Activated CD4-positive, alpha-beta T cell treated with anti-CD3 and anti-CD28 coated beads for 24 hours (primary cell): ENCODE measurements at places on chromosomes 13 and 19.

- DNase-seq: no peak
Measured at GRCh38 chr13:43293986-43294385, 270.6 kb downstream of the DNAJC15 start.

DNA sequence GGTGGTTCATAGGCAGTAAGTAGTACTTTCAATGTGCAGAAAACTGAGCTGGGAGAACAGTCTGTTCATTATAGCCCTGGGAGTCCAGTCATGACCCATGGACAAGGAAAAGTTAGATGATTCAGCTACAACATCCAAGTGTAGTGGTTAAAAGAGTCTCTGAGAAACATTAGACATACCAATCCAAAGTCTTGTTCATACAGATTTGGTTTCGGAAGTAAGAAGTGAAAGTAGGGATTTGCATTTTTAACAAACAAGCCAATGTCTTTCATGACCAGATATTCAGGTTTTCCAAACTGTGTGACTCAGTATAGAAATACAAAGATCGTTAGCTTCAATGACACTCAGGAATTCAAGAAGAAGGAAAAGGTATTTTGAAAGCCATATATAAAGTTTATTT lies 345.3 kb downstream of the SLITRK1 start:
- DNase-seq: no peak

DNA sequence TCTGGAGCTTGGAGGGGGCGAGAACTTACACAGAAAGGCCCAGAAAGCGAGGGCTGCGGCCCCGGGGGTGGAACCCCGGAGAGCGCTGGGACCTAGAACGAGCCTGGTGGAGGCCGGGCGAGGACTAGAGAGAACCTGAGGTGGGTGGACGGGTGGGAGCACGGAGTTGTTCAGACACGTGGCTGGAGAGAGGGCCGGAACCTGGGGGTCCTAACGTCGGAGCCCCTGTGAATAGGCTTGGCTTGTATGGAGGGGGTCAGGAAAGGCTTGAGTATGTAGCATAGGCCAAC lies 383 bp downstream of the ZNF581 start:
- DNase-seq: no peak

DNA sequence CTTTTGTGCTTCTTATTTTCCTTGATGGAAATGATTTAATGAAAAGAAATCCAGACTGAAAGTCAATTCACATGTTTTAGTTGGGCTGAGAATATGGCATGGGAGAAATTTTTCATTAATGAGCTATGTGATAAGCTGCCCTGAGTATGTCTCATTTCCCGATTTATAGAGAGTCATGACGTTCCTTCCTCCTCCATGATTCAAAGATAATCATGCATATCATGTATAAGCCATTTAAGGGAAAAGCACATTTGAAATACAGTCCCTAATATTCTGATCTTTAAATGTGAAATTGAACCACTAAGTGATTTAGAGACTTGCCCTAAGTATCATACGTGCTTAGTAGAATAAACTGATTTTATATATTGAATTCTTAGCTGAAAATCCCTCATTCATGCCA lies 840.9 kb downstream of the PCDH17 start:
- DNase-seq: no peak

DNA sequence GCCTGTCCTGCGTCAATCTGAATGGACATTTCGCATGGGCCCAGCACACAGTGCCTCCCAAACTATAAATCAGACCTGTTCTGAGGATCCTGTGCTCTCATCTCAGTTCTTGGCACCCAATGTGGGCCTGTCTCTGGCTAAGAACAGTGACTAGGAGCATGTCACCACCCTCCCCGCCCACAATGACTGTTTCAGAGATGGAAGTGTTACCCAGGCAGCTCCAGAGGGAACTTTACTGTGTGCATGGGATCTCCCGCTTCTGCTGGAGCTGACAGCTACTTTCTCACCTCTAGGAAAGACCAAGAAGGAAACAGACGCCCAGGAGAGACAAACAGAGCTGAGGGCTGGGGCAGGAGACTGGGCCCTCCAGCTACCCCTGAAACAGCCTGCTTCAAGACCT lies 45.0 kb downstream of the KCTD15 start:
- DNase-seq: no peak

- DNase-seq: peak; percentile 13
Measured at GRCh38 chr13:32538143-32538620, 413 bp downstream of the N4BP2L2 start.

DNA sequence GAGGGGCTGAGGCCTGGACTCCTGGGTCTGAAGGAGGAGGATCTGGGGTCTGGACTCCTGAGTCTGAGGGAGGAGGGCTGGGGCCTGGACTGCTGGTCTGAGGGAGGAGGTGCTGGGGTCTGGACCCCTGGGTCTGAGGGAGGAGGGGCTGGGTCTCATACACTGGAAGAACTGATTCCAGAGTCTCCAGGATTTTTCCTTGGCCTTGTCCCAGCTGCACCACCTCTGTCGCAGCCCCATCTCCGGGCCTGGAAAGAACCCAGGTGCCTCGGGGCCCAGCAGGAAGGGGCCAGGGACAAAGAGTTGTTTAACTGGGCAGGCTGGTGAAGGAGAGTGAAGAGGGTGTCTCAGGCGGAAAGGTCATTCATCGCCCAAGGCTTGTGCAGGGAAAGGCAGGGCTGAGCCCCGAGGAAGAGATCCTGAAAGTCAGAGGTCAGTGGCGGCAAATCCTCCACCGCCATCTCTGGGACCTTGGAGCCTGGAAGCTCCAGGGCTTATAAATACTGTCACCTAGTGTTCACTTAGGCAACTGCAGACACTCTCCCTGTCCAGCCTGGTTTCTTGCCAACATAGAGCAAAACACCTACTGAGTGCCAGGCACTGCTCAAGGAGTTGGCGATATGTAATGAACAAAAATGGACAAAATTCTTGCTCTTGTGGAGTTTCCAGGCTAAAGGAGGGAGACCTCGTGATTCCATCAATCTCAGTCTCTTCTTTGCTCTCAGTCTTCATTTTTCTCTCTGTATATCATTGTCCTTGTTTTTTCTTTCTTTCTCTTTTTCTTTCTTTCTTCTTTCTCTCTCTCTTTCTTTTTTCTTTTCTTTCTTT lies 4.4 kb upstream of the KCNN4 start:
- peak; percentile 48 for DNase-seq

GRCh38 chr19:50573741-50574461 lies 5.7 kb upstream of the LRRC4B start:
- no peak for DNase-seq

DNA sequence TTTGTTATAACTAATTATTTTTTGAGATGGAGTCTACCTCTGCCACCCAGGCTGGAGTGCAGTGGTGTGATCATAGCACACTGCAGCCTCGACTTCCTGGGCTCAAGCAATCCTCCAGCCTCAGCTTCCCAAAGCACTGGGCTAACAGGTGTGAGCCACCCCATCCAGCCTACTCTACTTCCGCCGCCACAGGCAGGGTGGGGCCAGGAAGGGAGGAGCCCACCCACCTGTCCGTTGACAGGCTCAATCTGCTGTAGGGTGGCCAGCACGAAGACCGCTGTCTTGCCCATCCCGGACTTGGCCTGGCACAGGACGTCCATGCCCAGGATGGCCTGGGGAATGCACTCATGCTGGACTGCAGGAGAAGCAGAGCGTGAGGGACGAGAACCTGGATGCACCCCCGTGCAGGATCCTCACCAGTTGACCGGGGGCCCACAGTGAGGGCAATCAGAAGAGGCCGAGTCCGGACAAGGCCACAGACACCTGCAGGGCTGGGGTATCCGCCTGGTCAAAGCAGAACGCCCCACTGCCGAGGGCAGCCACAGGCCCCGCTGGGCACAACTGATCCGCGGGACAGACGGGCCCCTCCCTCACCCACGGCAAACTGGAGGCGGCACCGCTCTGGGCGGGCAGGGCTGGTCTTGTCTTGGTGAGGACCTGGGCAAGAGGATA lies 6.7 kb downstream of the DDX39A start:
- DNase-seq: no peak

DNA sequence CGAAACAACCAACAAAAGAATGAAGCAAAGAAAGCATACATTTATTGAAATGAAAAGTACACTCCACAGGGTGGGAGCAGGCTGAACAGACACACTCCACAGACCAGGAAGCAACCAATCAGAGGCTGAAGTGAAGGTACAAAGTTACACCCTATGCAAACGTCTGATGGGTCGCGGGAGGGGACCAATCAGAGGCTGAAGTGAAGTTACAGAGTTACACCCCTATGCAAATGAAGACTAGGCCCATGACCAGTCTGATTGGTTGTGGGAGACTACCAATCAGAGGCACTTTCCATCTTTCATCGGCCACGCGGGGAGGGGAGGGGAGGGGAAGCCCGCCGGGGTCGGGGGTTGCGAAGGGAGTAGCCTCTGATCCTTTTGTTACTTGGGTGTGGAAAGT lies 12.4 kb upstream of the FBL start:
- DNase-seq: no peak

DNA sequence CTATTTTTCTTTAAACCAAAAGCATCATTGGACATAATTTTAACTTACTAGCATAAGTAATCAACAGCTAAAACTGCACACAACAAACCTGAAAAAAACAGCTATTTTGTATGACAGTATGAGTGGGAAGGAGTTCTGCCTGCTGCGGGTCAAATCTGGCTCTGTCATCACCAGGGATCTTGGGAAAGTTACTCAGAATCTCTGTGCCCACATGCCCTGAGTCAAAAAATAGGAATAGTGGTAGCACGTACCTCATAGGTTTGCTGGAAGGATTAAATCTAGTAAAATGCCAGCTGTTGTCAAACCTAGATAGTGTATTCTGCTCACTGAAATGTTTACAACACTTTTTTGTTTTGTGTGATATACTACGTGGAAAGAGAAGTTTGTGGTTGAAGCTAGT lies 1.1 kb downstream of the CLN5 start:
- no peak for DNase-seq

DNA sequence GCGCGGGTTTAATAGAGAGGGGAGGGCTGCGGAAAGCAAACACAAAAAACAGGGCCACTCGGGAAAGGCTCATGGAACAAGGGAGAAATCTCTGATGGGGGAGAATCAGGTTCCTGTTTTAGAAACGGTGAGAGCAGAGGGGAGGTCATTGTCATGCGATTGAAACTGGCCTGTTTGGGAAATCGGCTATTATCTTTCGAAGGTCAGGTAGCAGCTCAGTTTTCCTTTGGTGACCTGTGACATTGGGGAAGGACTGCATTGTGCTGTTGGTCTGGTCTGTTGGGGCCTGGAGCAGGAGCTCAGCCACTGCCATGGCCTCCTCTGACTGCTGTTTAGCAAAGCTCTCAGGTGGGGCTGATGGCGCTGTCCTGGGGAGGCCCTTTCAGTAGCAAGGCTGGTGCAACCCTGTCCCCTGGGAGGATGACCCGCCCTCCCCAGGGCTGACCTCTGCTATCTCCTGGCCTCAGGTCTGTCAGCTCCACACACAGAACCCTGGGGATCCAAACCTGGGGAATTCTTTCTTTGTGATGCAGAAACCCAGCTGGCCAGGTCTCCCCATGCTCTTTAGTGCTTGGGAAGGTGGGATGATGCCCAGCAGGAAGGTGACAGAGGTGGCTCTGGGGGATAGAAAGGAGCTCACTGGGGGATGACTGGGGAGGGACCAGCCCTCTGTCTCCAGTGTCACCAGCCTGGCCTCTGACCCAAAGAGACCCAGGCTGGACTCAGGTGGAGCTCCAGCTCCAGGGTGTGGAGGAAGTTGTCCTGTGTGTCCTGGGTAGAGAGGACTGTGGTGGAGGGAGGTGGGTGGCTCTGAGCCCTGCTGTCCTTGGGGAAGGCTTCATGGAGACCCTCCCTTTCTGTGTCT lies 21.2 kb upstream of the CD177 start:
- no peak for DNase-seq

DNA sequence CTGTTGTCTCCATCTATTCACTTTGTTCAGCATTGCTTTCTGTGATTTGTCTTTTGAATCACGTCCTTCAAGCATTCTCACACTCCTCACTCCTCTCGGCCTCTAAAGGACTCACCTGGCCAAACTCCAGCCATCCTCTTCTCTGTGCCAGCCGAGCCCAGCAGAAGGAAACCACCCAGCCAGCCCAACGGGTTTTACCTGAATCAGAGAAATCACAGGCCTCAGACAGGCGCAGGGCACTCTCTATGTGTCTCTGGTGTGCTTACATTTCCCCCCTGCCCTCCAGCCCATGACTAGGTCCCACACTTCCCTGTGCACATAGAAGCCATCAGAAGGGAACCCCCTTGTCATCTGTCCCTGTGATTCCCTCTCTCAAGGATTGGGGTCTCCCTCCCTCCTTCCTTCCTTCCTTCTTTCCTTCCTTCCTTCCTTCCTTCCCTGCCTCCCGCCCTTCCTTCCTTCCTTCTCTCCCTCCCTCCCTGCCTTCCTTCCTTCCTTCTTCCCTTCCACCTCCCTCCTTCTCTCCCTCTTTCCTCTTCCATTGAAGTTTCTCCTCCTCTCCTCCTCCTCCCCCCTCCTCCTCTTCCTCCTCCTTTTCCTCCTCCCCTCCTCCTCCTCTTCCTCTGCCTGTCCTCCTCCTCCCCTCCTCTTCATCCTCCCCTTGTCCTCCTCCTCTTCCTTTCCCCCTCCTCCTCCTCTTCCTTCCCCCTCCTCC lies 8.8 kb upstream of the ZNF541 start:
- no peak for DNase-seq

- DNase-seq: no peak
Measured at GRCh38 chr19:19279062-19279612, 6.0 kb upstream of the TM6SF2 start.

- DNase-seq: no peak
Measured at GRCh38 chr13:44224450-44225149, 149.0 kb upstream of the SERP2 start.

DNA sequence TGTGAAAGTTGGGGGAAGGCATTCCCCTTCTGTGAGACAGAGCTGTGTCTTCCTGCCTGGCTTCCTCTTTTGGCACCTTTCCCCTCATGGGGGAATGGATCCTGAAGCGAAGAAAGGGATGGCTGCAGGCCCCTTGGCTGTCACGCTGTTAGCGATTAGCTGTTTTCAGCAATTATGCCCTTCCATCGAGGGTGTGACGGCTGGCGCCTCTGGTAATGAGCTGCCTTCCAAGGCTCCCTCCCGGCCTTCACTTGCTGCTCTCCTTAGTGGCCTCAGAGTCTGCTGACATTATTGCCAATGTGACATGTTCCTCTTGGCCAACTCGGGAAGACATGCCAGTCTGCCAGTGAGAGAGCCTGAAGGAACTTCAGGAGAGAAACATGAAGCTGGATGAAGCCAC lies 162.1 kb downstream of the ZIC5 start:
- no peak for DNase-seq

DNA sequence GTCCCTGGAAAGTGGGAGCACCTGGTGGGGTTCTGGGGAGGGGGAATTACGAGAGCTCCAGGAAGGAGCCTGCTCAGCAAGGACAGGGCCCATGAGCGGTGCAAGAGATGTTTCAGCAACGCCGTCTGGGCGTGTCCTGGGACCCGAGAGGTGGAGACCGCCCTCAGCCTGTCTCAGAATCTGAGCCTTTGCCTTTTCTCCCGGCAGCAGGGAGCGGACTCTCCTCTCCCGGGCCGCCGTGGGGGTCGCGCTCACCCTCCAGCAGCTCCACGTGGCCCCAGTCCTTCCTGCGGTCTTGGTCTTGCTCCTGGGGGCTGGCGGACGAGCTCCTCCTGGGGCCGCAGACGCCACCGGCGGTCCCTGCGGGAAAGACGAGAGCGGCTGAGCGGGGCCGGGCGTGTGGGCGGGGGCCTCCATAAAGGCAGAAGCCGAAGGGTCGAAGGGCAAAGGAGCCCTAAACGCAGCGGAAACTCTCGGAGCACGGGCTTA lies 714 bp downstream of the POLRMT start:
- DNase-seq: no peak

GRCh38 chr19:18828786-18829185 lies 3.0 kb upstream of the UPF1 start:
- no peak for DNase-seq
